Transverse colon (tissue), 4 donors: ENCODE measurements at places on chromosomes 2 and 18. TPM values are rescaled to one million over a fixed set of nuclear protein-coding genes. Genes with fewer than 3 reads are reported as not detected.

The GALNT5 gene
- 7.5 TPM for total RNA-seq

DNA sequence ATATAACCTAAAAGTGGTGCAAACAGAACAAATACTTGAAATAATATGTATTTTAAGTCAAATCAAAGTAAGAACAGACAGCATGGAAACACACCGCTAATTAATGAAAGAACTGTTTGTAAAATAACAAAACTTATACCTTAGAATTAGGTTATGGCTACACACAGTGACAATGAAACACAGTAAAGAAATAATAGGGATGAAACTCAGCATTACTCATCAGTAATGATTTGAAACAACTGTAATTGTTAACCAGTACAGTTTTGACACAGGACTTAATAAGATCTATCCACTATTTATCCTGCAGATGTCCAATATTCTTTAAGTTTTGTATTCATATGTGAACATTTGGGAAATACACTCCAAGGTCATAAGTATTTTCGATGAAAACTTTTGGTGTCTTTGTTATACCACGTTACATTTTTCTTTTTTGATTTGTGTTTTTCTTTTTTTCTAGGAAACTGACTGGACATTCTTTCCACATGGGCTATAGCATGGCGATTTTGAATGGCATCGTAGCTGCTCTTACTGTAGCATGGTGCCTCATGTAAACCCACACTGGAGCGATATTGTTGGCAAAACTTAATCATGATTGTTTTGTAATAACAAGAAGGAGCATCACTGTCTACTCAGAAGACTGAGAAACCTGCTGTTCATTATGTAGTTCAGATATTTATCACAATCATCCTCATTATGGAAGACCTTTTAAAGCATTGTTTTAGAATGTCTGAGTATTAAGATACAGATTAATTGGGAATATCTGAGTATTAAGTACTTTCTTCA lies 41.1 kb downstream of the ARL6IP6 start:
- DNase-seq: no peak

The IL37 gene
- 1.1 TPM for total RNA-seq

DNA sequence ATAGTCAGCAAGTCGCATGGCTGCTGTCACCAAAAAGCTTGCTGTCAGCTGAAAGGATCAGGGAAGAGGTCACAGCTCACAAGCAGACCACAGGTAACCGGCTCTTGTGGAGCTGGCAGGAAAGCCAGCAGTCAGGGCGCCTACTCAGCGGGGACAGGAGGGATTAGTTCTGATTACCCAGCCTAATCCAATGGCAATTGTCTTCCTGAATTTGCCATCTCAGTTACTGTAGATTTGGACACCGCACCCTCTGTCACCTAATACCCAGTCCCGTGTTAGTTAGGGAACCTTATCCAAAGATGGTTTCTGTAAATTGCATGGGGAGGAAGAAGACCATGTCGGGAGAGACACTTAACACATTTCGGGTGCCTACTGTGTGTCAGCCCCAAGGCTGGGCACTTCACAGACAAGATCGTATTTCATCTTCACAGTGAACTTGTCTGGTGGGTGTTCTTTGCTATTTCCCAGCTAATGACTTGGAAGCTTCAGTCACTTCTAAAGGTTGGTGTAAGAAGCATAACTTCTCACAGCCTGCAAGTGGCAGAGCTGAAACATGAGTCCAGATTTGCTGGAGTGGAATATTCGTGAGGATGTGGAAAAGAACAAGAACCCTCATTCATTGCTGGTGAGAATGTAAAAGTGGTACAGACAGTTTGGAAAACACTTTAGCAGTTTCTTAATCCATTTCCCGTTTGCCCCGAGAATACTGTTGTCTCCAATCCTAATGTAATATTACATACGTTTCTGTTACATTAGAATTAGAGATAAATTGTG lies 9.9 kb downstream of the ALPK2 start:
- DNase-seq: no peak

DNA sequence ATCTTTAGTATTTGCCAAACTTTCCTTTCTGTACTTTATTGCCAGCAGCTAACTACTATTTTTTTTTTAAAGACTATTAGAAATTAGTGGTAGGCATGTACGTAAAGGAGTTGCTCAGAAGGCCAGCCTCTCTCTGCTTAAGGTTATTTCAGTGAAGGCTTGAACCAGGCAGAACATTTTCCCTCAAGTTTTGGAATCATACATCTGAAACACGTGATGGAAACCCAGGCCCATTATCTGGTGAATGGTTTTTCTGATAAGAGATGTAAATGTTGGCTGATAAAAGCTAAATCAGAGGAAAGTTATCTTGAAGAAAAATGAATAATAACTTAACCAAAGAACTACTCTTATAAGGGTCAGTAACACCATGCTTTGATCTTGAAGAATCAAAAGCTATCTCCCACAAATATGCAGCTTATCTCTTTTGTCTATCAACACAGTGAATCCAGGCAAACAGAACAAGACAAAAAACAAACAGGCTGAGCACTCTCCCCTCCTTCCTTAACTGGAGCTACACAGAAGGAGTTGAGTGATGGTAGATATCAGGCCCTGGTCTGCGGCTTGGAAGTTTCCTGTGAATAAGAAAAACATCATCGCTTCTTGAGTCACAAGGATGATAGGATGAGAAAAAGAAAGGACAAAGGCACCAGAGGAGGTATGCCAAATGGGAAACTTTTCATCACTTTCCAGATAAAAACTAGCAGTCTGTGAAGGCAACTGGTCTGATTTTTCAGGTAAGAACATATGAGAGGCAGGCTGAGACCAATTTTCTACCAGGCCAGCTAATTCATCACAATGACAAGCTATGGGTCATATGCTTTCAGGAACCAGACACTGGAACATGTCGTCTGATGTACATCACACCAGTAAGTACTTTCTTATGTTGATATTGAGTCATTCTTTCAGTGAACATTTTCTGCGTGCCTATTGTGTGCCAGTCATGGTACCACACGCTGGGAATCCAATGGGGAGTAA lies 88.4 kb upstream of the STK17B start:
- DNase-seq: no peak

DNA sequence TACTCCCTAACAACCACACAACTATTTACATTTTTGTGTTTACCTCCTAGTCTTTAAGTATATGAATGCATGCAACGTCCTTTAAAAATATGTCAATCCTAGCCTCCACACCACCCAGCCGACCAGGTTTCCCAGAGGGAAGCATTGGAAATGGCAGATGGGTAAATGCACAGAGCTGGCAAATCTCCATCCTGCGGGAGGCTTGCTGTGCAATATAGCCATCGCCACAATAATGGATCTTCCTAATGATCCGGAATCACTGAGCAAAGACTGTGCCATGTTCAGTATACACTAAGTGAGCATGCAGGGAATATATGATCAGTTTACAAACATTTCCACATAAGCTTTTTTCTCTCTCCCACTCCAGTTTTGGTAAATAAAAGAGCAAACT lies 131.8 kb downstream of the NEDD4L start:
- DNase-seq: no peak

GRCh38 chr2:86026744-86027065 lies 79.0 kb downstream of the POLR1A start:
- no peak for DNase-seq

DNA sequence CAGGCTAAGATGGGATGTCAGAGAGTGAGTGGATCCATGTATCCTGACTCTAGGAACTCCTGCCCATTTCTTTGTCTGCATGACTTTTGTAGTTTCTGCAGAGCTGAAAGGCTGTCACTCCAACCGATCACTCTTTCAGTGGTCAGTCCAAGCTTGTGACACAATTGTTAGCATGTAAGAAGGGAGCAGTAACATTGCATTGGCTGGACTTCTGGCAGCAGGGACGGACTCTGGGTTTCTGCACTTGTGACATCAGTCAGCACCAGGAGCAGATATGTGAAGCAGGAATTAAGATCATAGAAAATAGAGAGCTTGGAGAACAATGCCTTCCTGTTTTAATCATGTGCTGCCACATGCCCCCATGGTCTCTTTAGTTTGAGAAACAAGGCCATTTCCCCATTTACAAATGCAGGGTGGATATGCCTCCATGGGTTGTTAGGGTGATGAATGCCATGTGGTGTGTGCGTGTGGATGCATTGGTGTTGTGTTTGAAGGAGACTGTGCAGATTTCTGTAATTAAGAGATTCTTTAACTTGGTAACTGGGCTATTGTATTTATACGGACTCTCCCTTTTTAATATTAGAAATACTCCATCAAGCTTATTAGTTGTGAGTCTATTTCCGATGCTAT lies 214.3 kb upstream of the EPHA4 start:
- DNase-seq: no peak

GRCh38 chr18:59834267-59834666 lies 65.5 kb upstream of the PMAIP1 start:
- no peak for DNase-seq

The CSRNP3 gene
- 11.1 TPM for total RNA-seq

GRCh38 chr2:39033980-39034379 lies 86.9 kb downstream of the SOS1 start:
- DNase-seq: no peak

The SEC11C gene
- total RNA-seq: 8.2 TPM

- DNase-seq: no peak
Observed at GRCh38 chr2:134368009-134368817, 114.3 kb downstream of the MGAT5 start.

DNA sequence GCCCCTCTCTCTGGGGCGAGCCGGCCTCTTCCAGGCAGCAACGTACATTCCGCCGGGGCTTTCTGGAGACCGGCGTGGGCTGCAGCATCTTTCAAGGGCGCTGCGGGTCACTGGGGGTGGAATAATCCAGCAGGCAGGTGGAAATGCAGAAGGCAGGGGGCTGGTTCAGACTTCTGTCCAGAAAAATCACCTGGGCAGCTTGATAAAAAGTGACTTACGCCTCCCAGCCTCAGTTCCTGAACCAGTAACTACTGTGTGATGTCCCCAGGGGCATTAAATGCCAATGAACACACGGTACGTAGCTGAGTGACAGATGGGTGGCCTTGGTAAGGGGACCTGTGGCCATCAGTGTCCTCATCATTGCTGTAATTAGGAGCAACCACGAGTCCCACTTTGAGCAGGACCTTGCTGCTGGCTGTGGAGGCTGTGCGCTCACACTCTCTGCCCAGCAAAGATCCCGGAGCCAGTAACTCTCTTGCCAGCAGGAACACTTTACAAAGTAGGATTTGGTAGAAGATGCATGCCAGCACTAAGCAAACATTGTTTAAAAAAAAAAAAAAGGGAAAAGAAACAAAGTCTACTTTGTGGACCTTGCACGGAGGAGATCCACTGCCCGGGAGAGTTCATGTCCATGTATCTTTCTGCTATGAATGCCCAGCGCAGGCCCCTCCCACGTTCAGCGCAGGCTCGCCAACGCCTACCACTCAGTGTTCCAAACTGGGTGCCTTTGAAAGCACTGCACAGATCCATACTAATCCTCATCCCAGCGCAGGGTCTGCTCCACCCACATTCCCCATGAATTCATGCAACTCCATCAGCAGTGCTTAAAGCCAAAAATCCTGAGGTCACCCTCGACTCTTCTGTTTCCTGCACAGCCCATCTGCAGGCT lies 177.3 kb downstream of the HDAC4 start:
- DNase-seq: peak; percentile 69

DNA sequence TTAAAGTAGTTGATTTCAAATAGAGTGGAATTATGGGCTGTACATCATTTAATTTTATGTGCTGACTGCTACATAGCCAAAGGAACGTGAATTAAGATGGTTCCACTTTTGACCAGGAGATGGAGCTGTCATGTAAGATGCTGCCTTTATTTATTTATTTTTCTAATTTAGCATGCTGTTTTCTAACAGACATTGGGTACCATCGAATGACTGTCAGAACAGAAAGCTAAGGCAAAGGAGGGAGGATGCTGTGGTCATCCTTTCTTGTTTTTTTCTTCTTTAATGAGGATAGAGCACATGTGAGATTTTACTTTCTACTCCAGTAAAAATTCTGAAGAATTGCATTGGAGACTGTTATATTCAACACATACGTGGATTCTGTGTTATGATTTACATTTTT lies at the start of gene SCN2A:
TSS of gene SCN2A (plus strand) at position 185 of the 400 bp plus-strand sequence. CDS start 56,410 bp downstream, outside the sequence.
- no peak for DNase-seq
